ENCODE measurements at places on chromosomes 13 and 19. TPM values are rescaled to one million over a fixed set of nuclear protein-coding genes. Genes with fewer than 3 reads are reported as not detected.

Gene KLK4
- total RNA-seq, result not detected

Gene ACTMAP
- 29.2 TPM for total RNA-seq

Gene ZNF93
- 6.3 TPM for total RNA-seq

Gene RPL28
- 2,146 TPM for total RNA-seq

Gene ZIK1
- total RNA-seq, result not detected

Measured in Caco-2 (cell line).